ENCODE measurements at places on chromosomes 1 and 21.

GRCh38 chr1:151457911-151458801 lies 1.1 kb downstream of the POGZ start:
- peak; percentile 87 for DNase-seq

- no peak for DNase-seq
Measured at GRCh38 chr1:159030311-159030710, 20.6 kb downstream of the IFI16 start.

GRCh38 chr1:98322966-98323365 lies 338.6 kb upstream of the SNX7 start:
- DNase-seq, result peak; percentile 56

DNA sequence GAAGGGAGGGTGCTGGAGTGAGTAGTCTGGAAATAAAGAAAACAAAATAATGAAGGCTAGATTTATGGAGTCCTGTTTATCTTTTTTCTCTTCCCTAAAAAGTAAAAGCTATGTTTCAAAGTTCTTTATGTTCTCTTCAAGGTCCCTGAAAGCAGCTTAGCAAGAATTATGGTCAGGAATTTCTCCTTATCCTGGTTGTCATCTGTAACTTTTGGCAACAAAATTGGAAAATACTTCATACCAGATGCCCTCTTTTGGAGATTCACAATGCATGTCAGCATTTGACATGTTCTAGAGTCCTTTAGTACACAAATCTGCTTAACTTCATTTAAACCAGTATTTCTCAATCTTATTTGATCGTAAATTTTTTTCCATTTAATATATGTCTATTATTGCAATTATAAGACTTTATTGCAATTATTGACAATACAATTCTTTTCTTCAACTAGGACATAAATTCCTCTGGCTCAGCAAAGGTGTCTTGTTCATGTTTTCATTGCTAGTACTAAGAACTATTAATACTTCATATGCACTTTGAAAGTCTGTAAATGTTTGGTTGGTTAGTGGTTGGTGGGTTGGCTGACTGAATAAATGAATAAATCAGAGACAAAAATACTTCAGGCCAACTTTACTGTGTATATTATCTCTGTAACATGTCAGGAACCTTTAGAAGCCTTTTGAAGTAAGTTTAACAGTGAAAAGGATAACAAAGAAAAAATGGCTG lies 101.5 kb downstream of the ATP1B1 start:
- peak; percentile 73 for DNase-seq

GRCh38 chr1:55337801-55338447 lies 122.8 kb upstream of the USP24 start:
- DNase-seq, result peak; percentile 56

DNA sequence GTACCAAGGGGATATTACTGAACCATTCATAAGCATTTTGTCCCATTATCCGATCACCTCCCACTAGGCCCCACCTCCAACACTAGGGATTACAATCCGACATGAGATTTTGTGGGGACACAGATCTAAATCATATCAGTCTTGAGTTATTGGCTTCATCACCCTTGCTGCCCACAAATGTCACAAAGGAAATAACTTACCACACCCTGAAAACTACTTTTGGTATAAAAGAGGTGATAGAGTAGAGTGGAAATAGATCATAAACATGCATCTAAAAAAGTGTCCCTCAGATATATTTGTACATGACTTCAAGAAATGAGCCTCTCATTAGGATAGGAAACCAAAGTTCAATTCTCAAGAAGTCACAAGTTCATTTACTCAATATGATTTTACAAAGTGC lies 22.6 kb upstream of the FCRL3 start:
- DNase-seq, result no peak

- no peak for DNase-seq
Measured at GRCh38 chr1:199837321-199837720, 190.2 kb upstream of the NR5A2 start.

- DNase-seq, result no peak
Measured at GRCh38 chr1:160708801-160709200, 2.8 kb downstream of the CD48 start.

- DNase-seq, result no peak
Measured at GRCh38 chr1:226131639-226132038, 54.9 kb downstream of the ACBD3 start.

GRCh38 chr1:28190337-28190979 lies 14.0 kb upstream of the PTAFR start:
- peak; percentile 13 for DNase-seq

DNA sequence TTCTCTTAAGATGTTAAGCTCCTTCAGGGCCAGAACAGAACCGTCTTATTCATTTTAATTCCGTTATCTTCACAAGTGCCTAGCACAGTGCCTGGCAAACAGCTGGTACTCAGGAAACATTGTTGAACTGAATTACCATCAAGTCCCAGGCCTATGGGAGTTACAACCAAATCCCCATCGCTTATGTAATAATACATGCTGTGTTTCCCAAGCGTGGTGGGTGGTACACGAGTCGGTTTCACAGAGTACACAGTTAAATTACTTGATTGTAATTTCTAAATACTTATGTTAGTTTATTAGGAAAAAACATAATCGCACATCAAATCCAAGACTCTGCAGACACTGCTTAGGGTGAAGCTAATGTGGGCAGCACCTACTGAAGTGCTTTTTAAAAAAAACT lies 1.0 kb downstream of the ANGEL2 start:
- peak; percentile 58 for DNase-seq

DNA sequence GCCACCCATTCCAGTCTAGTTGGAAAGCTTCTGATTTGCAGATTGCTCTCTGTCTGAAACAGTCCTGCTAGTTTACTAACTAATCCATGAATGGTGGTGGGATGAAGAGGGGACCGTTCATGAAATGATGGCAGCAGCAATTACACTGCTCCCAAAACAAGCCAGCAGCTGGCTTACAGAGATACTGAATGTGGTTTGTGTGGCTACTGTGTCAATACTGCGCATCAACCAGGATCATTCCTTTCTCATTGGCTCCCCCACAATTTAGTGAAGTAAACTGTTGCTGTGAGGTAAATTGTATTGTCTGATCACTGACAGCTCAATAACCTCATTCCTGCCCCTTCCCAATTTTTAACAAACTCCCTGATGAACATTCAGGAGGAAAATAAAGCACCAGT lies 191.3 kb upstream of the LMO4 start:
- DNase-seq, result no peak

- no peak for DNase-seq
Measured at GRCh38 chr1:119340861-119341261, 27.7 kb upstream of the HAO2 start.

DNA sequence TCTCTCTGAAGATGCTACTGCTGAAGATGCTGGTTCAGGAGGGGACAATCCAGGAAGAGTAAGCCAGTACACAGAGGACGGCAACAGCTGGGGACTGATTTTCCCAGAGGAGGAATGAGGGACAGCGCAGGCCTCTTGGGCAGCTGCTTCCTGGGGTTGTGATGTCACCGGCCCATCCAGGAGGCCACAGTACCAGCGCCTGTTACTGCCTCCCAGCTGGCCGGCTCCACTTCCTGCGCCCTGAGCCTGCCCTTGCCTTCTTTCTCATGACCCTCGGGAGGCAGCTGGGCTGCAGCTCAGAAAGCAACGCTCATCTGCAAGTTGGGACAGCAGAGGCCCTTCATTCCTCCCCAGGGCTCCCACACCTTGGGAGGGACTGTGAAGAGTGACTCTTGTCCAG lies 21.9 kb upstream of the ID3 start:
- no peak for DNase-seq

- no peak for DNase-seq
Measured at GRCh38 chr21:42286416-42286815, 28.8 kb downstream of the TFF3 start.

DNA sequence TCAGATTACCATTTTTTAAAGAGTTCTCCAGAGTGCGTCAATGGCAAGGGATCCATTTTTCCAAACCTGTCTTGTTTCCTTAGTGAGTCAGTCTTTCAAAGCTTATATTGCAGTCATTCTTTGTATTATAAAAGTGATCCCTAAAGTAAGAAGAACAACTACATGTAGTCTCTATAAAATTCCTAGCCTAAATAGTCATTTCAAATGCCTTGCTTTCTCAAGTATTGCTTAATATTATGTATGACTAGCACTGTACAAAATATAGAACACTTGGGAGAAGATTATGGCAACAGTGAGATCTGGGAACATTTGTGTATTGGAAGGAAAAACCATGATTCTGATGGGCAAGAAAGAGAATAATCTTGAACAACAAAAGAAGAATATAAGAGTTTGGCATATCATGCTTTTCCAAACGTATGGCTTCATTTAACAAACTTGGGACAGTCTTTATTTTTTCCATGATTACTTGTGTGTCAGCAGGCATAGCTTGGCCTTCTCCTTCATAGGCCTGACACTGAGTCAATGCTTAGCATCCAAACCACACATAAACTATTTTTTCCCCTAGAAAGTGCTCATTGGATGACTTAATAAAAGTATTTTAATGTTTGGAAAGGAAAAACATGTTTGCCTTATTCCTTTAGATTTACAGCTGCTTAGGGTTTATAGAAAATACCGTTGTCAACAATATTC lies 547.4 kb downstream of the LTN1 start:
- peak; percentile 82 for DNase-seq

DNA sequence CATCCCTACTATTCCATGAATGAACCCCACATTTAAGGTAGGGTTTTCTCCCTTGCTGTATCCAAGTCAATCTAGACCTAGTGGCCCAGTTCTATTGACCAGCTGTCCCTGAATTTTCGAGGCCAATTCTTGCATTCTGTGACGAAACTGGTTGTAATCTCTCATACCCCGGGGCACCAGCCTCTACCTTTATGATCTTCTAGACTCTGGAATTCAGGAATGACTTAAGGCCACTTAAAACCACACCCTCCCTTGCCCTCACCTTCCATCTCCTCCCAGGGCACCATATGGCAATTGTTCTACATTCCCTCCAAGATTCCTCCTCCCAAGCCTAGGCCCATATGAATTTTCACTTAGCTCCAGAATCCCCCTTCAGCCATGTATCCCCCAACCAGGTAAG lies 48.9 kb downstream of the RHOU start:
- no peak for DNase-seq

DNA sequence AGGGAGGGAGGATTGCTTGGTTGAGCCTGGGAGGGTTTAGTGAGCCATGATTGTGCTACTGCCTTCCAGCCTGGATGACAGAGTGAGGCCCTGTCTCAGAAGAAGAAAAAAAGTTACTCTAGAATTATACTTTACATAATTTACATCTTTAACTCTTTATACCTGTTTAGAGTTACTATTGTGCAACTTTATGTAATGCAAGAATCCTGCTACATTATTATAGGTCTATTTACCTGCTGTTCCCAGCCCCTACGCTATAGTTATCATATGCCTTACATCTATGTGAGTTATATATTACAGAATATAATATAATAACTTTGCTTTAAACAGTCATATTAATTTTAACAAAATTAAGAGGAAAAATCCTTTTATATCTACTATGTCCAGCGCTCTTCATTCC lies 14.3 kb downstream of the SDHB start:
- no peak for DNase-seq

DNA sequence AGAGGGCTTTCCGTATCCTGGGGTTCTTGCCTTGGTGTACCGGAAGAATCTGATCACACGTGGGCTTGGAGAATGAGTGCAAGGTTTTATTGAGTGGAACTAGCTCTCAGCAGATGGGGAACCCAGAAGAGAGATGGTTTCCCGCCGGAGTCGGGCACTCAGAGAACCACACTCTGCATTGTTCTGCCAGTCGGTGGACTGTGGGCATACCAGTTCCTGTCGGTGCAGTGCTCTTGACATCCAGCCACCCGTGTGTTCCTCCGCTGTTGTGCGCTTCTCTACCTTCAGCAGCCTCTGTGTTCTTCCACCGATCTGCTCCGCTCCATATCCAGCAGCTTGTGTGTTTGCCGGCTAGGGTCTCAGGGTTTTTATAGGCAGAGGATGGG lies 10.8 kb upstream of the PPIE start:
- DNase-seq, result no peak

DNA sequence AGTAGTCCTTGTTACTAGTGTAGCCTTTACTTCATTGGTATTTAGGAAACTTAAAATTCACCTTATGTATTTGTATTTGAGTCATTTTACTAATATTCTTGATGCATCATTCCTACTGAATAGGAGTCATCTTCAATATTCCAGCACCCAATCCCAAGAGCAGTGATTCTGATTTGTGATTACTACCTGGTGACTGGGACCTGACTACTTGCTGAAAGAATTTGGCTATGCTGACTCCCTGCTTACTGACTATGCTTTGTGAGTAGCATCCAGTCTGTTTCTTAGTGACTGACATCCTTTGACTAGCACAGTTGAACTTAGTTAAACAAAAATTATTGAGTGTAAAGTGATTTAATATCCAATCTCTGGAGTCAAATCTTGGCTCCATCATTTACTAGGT lies 129.9 kb upstream of the NEGR1 start:
- no peak for DNase-seq

GRCh38 chr1:87523466-87523865 lies 194.8 kb downstream of the LMO4 start:
- DNase-seq, result no peak

- DNase-seq, result no peak
Measured at GRCh38 chr1:34746101-34746500, 8.7 kb upstream of the GJB5 start.

DNA sequence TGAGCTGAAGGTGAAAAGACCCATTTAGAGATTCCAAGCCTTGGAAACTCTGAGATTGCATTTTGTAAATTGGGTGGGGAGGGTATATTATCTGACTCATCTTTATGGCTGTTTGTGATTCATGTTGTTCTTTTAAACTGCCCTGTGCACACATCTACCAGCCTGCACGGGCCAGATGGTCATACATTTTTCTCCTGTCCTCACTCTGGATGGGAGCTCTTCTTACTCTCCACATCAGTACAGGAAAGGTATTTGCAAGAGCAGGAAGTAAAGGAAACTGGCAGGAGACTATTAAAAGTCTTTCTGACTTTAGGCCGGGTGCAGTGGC lies 14.3 kb upstream of the NMNAT2 start:
- DNase-seq, result peak; percentile 13

DNA sequence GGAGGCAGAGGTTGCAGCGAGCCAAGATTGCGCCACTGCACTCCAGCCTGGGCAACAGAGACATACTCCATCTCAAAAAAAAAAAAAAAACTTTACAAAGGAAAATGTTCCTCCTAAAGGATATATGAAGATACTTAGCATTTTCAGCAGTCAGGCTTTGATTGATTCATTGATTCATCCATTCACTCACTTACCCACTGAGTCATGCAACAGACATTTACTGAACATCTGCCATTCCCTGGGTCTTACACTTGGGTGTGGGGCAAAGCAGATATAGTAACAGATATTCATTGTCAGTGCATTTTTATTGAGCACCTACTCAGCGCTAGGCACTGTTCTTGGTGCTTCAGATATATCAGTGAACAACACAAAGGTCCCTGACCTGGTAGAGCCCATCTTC lies 5.6 kb upstream of the LACTBL1 start:
- no peak for DNase-seq

DNA sequence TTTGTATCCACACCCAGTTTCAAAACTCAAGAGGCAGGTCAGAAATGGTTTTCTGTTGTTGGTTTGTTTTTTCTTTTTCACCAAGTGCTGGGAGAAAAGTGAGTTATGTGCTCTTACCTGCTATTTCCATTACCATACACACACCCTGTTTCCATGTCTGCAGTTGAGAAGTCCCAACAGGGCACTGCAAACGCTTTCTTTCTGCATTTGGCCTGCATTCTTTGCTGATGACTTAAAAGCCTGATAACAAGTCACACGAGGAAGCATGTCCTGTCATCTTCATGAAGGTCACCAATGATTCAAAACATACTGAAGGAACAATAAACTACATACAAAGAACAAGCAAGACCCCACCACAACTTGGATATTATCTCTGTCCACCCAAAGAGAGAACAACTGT lies 24.8 kb upstream of the KCNE1 start:
- peak; percentile 47 for DNase-seq

- DNase-seq, result peak; percentile 48
Measured at GRCh38 chr21:45001134-45002095, 61.6 kb downstream of the SLX9 start.

- DNase-seq, result no peak
Measured at GRCh38 chr1:116076831-116077230, 34.4 kb upstream of the MAB21L3 start.

Measured in adipocyte (in vitro differentiated cells).